ENCODE measurements at places on chromosomes 11 and 22. TPM values are rescaled to one million over a fixed set of nuclear protein-coding genes. Genes with fewer than 3 reads are reported as not detected.
A peak's percentile ranks its signal among the peaks of the same experiment; 100 is the strongest.

- no peaks in the 10 kb centered on the region for H3K36me3 ChIP-seq
- peak within 1 kb of the TSS; percentile 43 for H3K4me3 ChIP-seq
- H3K27ac ChIP-seq = peak within 1 kb of the TSS; percentile 29
- DNase-seq = no peak
Measured at GRCh38 chr11:2928605-2929530, at the start of gene PHLDA2. Gene PHLDA2, minus strand, starts transcription at chr11:2929420. Its CDS starts 56 bp downstream, at chr11:2929364.

GRCh38 chr11:128551611-128552335 lies 35.6 kb downstream of the ETS1 start:
- H3K4me1 ChIP-seq = peaks cover 47% of the 10 kb centered on the region
- H3K36me3 ChIP-seq = no peaks in the 10 kb centered on the region
- H3K27me3 ChIP-seq = no peaks in the 10 kb centered on the region

- no peak for DNase-seq
- no peaks in the 10 kb centered on the region for H3K4me1 ChIP-seq
- peak overlapping the region; percentile 8 for H3K27ac ChIP-seq
- H3K27me3 ChIP-seq = no peaks in the 10 kb centered on the region
Measured at GRCh38 chr11:13338019-13338426, 60.4 kb downstream of the BMAL1 start.

DNA sequence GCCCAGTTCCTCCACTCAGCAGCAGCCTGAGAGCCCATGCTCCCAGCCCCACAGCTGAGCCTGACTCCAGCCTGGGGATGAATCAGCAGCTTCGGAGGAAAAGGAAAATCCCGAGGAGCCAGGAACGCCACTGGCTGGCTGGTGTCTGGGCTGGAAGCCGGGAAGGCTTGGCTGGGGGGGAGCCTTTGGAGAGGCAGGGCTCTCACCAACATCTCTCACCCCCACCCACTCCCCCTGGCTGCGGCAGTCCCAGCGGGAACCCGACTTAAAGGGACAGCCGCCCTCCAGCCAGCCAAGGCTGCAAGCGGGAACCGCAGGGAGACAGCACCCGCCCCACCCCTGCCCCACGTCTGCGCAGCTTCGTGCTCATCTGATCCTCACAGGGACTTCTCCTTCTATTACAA lies 28.4 kb downstream of the KIAA0930 start:
- no peaks in the 10 kb centered on the region for H3K27me3 ChIP-seq
- peak overlapping the region; percentile 72 for H3K27ac ChIP-seq
- no peaks in the 10 kb centered on the region for H3K4me1 ChIP-seq
- no peaks in the 10 kb centered on the region for H3K36me3 ChIP-seq
- DNase-seq = peak; percentile 89

GRCh38 chr11:63769042-63769713 lies 603 bp upstream of the ZFTA start:
- H3K27ac ChIP-seq = peak overlapping the region; percentile 71
- no peaks in the 10 kb centered on the region for H3K36me3 ChIP-seq
- H3K27me3 ChIP-seq = no peaks in the 10 kb centered on the region
- peak overlapping the region; percentile 71 for H3K4me3 ChIP-seq
- DNase-seq = peak; percentile 61

GRCh38 chr22:38017272-38017920 lies 33.0 kb upstream of the SOX10 start:
- peak; percentile 88 for DNase-seq
- H3K4me3 ChIP-seq = peak overlapping the region; percentile 1
- no peaks in the 10 kb centered on the region for H3K36me3 ChIP-seq
- peak overlapping the region; percentile 68 for H3K27ac ChIP-seq

DNA sequence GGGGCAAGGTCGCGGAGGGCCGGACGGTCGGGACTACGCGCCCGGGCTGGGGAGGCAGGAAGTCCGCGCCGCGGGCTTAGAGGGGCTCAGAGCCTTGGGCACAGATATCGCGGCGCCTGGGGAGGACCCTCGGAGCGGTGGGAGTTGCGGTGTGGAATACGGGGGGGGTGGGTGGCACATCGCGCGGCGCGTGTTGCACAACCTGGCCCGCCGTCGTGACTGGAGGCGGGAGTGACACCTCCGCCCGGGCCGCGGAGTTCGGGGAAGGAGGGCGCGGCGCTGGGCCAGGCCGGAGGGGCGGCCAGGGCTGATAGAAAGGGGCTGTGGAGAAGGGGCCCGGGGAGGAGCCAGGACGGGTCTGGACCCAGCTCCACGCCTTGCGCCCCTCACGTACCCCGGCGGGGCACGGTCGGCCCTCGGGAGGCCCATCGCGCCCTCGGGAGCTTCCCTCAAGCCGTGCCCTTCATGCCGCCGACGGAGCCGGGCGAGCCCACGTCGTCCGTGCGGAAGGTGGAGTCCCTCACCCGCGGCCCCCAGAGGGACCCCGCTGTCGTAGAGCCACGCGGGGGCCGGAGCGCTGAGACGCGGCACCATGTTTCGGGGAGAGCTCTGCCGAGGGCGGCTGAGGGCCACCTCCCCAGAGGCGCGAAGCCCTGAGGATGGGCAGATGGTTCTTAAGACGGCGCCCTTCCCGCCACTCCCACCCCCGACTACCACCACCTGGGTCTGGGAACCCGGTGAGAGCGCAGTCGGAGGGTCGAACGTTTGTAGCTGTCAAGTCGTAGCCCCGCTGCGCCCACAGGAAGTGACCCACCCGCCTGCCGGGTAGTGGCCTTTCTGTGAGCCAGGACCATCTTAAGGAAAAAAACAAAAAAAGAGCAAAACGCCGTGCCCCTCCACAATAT lies 729 bp downstream of the IL17RA start:
- no peaks in the 10 kb centered on the region for H3K27me3 ChIP-seq
- peak overlapping the region; percentile 87 for H3K27ac ChIP-seq
- H3K4me1 ChIP-seq = no peaks in the 10 kb centered on the region
- H3K36me3 ChIP-seq = no peaks in the 10 kb centered on the region
- H3K4me3 ChIP-seq = peak overlapping the region; percentile 83

The PANX3 gene
- total RNA-seq = not detected

The DEUP1 gene
- not detected for total RNA-seq

The PKP3 gene
- 0.43 TPM for total RNA-seq

The GTSE1 gene
- total RNA-seq = 0.63 TPM

The CNIH2 gene
- total RNA-seq = not detected

The EHBP1L1 gene
- 85.3 TPM for total RNA-seq

DNA sequence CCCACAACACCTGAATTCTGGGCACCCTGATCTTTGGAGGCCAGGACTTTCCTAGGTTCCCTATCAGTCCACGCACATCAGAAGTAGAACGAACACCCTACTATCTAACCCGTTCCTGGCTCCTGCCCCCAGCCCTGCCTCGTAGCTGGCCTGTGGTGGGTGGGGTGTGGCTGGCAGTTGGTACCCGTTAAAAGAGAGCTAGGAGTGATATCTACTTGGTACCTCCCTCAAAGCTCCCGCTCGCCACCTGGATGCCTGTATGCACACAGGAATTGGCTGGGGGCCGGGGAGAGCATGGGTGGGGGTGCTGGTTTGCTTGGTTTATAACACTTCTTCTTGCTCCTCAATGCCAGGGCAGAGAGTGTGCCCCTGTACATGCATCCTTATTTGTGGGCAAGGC lies 14.0 kb upstream of the NECTIN1 start:
- H3K36me3 ChIP-seq = no peaks in the 10 kb centered on the region
- DNase-seq = no peak
- H3K4me1 ChIP-seq = no peaks in the 10 kb centered on the region
- H3K27ac ChIP-seq = no peak overlapping the region
- H3K27me3 ChIP-seq = no peaks in the 10 kb centered on the region

GRCh38 chr11:63682066-63683021 lies 1.0 kb downstream of the RTN3 start:
- no peak for DNase-seq
- no peaks in the 10 kb centered on the region for H3K4me1 ChIP-seq
- H3K27ac ChIP-seq = peak overlapping the region; percentile 96
- H3K27me3 ChIP-seq = no peaks in the 10 kb centered on the region
- H3K4me3 ChIP-seq = peak overlapping the region; percentile 76
- no peaks in the 10 kb centered on the region for H3K36me3 ChIP-seq

The WT1 gene
- total RNA-seq = 8.1 TPM

The MYOD1 gene
- total RNA-seq = not detected

- no peak for DNase-seq
- H3K4me1 ChIP-seq = no peaks in the 10 kb centered on the region
- H3K36me3 ChIP-seq = no peaks in the 10 kb centered on the region
- no peak overlapping the region for H3K27ac ChIP-seq
Measured at GRCh38 chr11:29135504-29135903, 881.3 kb downstream of the KCNA4 start.

DNA sequence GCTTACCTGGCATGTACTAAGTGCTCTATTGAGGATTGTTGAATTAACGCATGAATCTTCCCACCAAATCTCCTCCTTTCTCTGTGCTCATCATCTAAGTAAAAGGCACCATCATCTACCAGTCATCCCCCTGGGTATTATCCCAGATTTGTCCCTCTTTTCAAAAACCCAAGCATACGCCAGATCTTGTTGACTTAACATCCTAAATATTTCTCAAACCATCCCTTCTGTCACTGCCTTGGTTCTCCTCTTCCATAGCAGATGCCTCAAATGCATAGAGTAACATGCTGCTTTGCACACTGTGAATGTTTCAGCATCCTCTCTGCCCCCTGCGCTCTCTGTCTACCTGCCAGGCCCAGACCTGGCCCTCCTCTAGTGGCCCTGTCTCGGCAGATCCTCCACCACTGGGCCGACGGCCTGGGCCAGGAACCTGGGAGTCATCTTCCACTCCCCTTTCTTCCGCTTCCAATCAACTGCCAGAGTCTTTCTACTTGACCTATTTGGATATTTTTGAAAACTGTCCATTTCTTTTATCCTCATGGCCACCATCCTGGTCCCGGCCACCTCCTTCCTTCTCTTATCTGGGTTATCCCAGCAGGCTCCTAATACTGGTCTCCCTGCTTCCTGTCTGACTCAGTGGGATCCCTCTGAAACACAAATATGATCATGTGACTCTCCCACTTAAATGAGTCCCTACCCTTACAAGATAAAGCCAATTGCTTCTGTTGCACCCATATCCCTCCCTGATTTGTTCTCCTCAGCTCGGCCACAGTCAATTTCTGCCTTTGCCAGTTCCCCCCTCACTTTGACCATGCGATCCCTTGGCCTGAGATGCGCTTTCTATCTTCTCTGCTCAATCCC lies 3.4 kb upstream of the TAB1 start:
- no peaks in the 10 kb centered on the region for H3K36me3 ChIP-seq
- H3K4me3 ChIP-seq = no peak overlapping the region
- H3K27ac ChIP-seq = no peak overlapping the region
- no peaks in the 10 kb centered on the region for H3K27me3 ChIP-seq
- H3K4me1 ChIP-seq = no peaks in the 10 kb centered on the region

The UNC93B1 gene
- 9.2 TPM for total RNA-seq

The PHLDA2 gene
- total RNA-seq = 2.6 TPM

- no peak overlapping the region for H3K4me3 ChIP-seq
- H3K27me3 ChIP-seq = no peaks in the 10 kb centered on the region
- peak overlapping the region; percentile 81 for H3K27ac ChIP-seq
Measured at GRCh38 chr11:45859661-45860140, 12.4 kb downstream of the CRY2 start.

GRCh38 chr11:92111287-92111686 lies 113.3 kb upstream of the FAT3 start:
- H3K27me3 ChIP-seq = no peaks in the 10 kb centered on the region
- H3K27ac ChIP-seq = no peak overlapping the region
- DNase-seq = no peak
- no peaks in the 10 kb centered on the region for H3K4me1 ChIP-seq
- no peaks in the 10 kb centered on the region for H3K36me3 ChIP-seq

GRCh38 chr11:12989428-12990161 lies 19.5 kb upstream of the RASSF10 start:
- no peak overlapping the region for H3K4me3 ChIP-seq
- H3K4me1 ChIP-seq = no peaks in the 10 kb centered on the region
- no peaks in the 10 kb centered on the region for H3K27me3 ChIP-seq
- H3K36me3 ChIP-seq = no peaks in the 10 kb centered on the region

DNA sequence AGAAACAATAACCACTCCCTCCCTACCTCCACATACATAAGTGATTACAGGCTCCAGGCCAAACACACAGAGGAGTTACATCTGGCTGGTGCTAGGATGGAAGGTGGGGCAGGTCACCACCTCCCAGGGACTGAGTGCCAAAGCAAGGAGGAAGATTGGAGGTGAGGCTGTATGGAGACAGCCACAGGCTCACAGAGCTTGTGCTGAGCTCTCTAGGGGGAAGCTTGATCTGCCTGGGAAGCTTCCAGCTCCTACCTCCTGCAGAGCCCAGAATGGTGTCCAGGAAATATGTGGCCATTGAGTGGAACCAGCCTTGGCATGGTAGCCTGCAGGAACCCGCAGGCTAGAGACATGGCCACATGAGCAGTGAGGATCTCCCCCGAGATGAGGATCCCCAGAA lies 3.6 kb upstream of the MED15 start:
- no peak for DNase-seq
- no peak overlapping the region for H3K4me3 ChIP-seq
- peaks cover 11% of the 10 kb centered on the region for H3K36me3 ChIP-seq
- H3K27ac ChIP-seq = no peak overlapping the region

GRCh38 chr11:79937676-79938334 lies 497.0 kb upstream of the TENM4 start:
- H3K4me1 ChIP-seq = no peaks in the 10 kb centered on the region
- H3K27ac ChIP-seq = no peak overlapping the region

The BIK gene
- 0.63 TPM for total RNA-seq

The KRTAP5-1 gene
- total RNA-seq = not detected

DNA sequence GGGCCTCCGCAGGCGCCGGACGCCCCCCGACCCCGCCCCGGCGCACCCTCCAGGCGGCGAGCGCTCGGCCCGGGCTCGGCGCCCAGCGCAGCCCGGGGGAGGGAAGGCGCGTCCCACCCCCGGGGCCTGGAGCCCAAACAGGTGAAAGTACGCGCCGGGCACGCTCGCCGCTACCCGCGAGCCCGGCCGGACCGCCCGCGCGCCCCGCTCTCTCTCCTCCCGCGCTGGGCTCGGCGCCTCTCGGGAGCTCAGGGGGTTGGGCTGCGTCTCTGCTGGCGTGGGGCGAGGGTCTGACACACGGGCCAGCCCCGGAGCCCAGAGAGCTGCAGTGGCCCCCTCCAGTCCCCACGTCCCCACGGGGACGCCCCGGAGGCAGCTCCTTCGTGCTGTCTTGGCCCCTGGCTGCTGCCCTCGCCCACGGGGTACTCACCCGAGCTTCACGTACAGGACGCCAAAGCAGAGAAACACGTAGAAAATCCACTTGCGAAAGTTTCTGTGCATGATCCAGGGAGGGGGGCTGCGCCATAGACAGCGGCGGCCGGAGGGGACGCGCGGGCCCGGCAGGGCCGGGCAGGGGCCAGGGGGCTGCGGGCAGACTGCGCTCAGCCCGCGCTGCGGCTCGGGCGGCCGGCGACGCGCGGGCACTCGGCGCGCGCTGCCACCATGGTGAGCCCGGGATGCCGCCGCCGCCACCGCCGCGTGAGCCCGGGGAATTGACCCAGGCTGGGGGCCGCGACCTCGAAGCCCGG lies 534 bp downstream of the WNT7B start:
- peaks cover 3% of the 10 kb centered on the region for H3K4me1 ChIP-seq
- peaks cover 48% of the 10 kb centered on the region for H3K27me3 ChIP-seq
- DNase-seq = no peak
- H3K27ac ChIP-seq = no peak overlapping the region
- H3K36me3 ChIP-seq = no peaks in the 10 kb centered on the region

- H3K27me3 ChIP-seq = no peaks in the 10 kb centered on the region
- DNase-seq = no peak
- no peaks in the 10 kb centered on the region for H3K4me1 ChIP-seq
- peaks cover under 1% of the 10 kb centered on the region for H3K36me3 ChIP-seq
- no peak overlapping the region for H3K27ac ChIP-seq
Measured at GRCh38 chr22:37951305-37951704, 2.1 kb downstream of the C22orf23 start.

- no peaks in the 10 kb centered on the region for H3K4me1 ChIP-seq
- H3K36me3 ChIP-seq = no peaks in the 10 kb centered on the region
- no peak overlapping the region for H3K4me3 ChIP-seq
- DNase-seq = no peak
Measured at GRCh38 chr11:109112821-109113280, 309.1 kb upstream of the C11orf87 start.

- H3K36me3 ChIP-seq = no peaks in the 10 kb centered on the region
- H3K27ac ChIP-seq = no peak overlapping the region
- no peaks in the 10 kb centered on the region for H3K4me1 ChIP-seq
- H3K27me3 ChIP-seq = no peaks in the 10 kb centered on the region
- DNase-seq = no peak
Measured at GRCh38 chr11:91326751-91327150, 897.9 kb upstream of the FAT3 start.
